Aorta (tissue), 5 donors: ENCODE measurements at places on chromosomes 12 and 14. TPM values are rescaled to one million over a fixed set of nuclear protein-coding genes. Genes with fewer than 3 reads are reported as not detected.

GRCh38 chr12:6363330-6364043, 11.9 kb downstream of the SCNN1A start:
- peak; percentile 90 for DNase-seq
- peak overlapping the region; percentile 49 for H3K4me3 ChIP-seq
- H3K4me1 ChIP-seq: no peaks in the 10 kb centered on the region

- no peak overlapping the region for H3K27ac ChIP-seq
- H3K36me3 ChIP-seq: peaks cover 9% of the 10 kb centered on the region
- no peaks in the 10 kb centered on the region for H3K27me3 ChIP-seq
- DNase-seq: no peak
These were observed 22.7 kb upstream of the PNMA1 start for GRCh38 chr14:73736842-73737241.

Gene AQP6
- total RNA-seq: not detected

Gene EML5
- total RNA-seq: 1.6 TPM

DNA sequence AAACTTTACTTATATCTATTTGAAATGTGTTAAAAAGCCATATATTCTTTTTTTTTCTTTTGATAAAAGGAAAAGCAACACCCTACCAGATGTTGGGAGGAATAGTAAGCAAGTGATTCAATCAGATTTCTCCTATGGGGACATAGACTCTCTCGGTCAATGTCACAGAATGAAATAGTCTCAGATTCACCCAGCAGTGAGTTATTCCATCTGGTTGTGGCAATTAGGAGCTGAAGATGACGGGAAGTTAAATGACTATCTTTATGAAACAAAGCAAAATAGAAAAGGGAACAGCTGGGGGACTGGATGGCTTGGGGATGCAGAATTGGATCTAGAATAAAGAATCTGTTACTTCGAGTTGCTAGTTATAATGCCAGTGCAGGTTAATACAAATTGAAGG, 857.0 kb downstream of the NRXN3 start:
- no peaks in the 10 kb centered on the region for H3K36me3 ChIP-seq
- no peak for DNase-seq
- H3K27me3 ChIP-seq: no peaks in the 10 kb centered on the region
- H3K4me3 ChIP-seq: no peak overlapping the region
- H3K4me1 ChIP-seq: no peaks in the 10 kb centered on the region

GRCh38 chr12:58443273-58443980, 476.9 kb downstream of the LRIG3 start:
- H3K4me1 ChIP-seq: no peaks in the 10 kb centered on the region
- H3K4me3 ChIP-seq: no peak overlapping the region
- no peaks in the 10 kb centered on the region for H3K27me3 ChIP-seq
- H3K27ac ChIP-seq: no peak overlapping the region
- no peak for DNase-seq
- H3K36me3 ChIP-seq: no peaks in the 10 kb centered on the region

Gene KRT80
- 0.71 TPM for total RNA-seq

GRCh38 chr12:16553457-16553856, 52.5 kb downstream of the LMO3 start:
- no peak overlapping the region for H3K27ac ChIP-seq
- no peak for DNase-seq

DNA sequence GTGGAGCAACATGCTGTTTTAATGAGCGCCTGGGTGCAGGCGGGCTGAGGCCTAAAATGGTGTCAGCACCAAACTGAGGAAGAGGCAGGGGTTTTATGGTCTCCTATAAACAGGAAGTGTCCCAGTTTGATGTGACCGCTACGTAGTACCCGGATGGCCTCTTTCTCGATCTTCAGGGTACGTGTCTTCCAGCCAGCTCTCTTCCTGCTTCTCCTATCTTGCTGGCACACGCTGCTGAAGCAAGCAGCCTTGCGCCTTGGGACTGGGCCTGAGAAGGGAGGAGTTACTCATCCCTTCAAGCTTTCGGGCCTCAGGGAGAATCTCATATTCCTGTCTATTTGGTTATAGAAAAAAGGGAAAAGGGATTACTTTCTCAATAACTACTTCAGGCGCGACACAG, 28.2 kb upstream of the RNASE1 start:
- no peak for DNase-seq
- no peaks in the 10 kb centered on the region for H3K36me3 ChIP-seq
- H3K4me3 ChIP-seq: no peak overlapping the region

DNA sequence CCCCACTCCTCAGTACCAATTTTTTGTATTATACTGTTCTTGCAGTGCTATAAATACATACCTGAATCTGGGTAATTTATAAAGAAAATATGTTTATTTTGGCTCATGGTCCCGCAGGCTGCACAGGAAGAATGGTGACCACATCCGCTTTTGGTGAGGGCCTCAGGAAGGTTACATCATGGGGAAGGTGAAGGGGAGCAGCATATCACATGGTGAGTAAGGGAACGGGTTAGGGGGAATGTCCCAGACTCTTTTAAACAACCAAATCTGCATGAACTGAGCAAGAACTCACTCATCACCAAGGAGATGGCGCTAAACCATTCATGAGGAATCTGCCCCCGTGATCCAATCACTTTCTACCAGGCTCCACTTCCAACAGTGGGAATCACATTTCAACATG, 40.0 kb downstream of the OSBPL8 start:
- no peaks in the 10 kb centered on the region for H3K27me3 ChIP-seq
- H3K27ac ChIP-seq: no peak overlapping the region
- H3K4me1 ChIP-seq: no peaks in the 10 kb centered on the region
- no peak for DNase-seq
- no peaks in the 10 kb centered on the region for H3K36me3 ChIP-seq
- H3K4me3 ChIP-seq: no peak overlapping the region

GRCh38 chr12:112555621-112556233, 137.0 kb downstream of the PTPN11 start:
- no peak for DNase-seq
- H3K27ac ChIP-seq: no peak overlapping the region
- no peak overlapping the region for H3K4me3 ChIP-seq
- H3K27me3 ChIP-seq: no peaks in the 10 kb centered on the region
- no peaks in the 10 kb centered on the region for H3K36me3 ChIP-seq

GRCh38 chr12:67671892-67672291, 23.3 kb downstream of the DYRK2 start:
- DNase-seq: no peak
- no peak overlapping the region for H3K27ac ChIP-seq
- H3K36me3 ChIP-seq: no peaks in the 10 kb centered on the region

DNA sequence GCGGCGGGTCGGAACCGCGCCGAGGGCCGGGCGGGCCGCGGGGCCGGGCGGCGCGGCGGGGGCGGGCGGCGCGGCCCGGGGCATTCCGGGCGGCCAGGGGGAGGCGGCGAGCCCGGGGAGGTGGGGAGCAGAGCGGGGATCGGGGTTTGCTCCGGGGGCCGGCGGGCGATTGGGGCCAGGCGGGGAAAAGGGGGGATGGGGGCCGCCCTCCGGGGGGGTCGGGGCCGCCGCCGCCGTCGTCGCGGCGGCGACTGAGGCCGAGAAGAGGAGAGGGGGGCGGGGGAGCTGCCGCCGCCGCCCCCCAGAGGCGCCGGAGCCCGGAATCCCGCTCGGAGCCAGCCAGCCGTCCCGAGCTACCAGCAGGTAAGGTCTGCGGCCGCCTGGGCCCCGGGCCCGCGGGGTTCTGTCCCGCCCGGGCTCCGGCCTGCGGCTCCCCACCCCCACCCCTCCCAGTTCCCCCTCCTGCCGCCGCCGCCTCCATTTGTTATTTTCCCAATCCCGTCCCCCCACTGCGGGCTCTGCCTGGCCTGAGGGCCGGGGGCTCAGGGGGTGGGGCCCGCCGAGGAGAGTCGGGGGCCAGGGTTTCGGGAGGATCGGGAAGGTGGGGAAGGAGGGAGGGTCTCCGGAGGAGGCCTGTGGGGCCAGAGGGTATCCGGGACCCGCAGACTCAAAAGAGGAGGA, 403 bp downstream of the ATN1 start:
- H3K27me3 ChIP-seq: no peaks in the 10 kb centered on the region
- peak overlapping the region; percentile 99 for H3K4me3 ChIP-seq
- no peaks in the 10 kb centered on the region for H3K36me3 ChIP-seq
- peak; percentile 53 for DNase-seq
- no peaks in the 10 kb centered on the region for H3K4me1 ChIP-seq

DNA sequence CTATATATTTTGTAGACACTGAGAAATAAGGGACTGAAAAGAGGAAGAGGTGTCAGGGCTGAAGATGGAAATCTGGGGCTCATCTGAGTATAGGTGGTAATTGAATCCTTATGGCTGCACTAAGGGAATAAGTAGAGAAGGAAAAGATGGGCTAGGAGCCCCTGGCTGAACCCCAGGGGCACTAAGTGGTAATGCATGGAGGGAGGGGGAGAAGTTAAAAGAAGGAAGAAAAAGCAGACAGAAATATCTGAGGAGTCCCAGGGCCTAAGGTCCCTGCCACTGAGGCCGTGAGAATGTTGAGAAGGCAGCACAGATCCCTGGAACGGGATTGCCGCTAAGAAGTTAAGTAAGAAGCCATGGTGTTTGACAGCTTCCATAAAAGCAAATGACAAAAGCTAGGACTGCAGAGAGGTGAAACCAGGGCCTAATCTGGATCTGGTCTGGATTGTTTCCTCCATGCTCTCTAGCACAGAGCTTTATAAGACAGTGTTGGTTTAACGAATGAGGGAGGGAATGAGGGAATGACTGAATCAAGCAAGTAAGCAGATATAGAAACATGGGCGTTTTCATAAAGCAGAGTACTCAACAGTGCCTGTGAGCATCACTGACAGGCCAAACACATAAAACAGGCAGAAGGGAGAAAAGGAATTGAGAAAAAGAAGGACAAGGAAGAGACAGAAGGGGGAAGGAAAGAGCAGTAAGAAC, 92.9 kb downstream of the HMGA2 start:
- H3K27ac ChIP-seq: no peak overlapping the region
- no peak for DNase-seq
- H3K36me3 ChIP-seq: no peaks in the 10 kb centered on the region
- H3K4me3 ChIP-seq: no peak overlapping the region
- no peaks in the 10 kb centered on the region for H3K27me3 ChIP-seq
- peaks cover 2% of the 10 kb centered on the region for H3K4me1 ChIP-seq

GRCh38 chr12:42282294-42282693, 43.6 kb downstream of the ZCRB1 start:
- no peak for DNase-seq
- H3K27ac ChIP-seq: no peak overlapping the region
- no peaks in the 10 kb centered on the region for H3K4me1 ChIP-seq

DNA sequence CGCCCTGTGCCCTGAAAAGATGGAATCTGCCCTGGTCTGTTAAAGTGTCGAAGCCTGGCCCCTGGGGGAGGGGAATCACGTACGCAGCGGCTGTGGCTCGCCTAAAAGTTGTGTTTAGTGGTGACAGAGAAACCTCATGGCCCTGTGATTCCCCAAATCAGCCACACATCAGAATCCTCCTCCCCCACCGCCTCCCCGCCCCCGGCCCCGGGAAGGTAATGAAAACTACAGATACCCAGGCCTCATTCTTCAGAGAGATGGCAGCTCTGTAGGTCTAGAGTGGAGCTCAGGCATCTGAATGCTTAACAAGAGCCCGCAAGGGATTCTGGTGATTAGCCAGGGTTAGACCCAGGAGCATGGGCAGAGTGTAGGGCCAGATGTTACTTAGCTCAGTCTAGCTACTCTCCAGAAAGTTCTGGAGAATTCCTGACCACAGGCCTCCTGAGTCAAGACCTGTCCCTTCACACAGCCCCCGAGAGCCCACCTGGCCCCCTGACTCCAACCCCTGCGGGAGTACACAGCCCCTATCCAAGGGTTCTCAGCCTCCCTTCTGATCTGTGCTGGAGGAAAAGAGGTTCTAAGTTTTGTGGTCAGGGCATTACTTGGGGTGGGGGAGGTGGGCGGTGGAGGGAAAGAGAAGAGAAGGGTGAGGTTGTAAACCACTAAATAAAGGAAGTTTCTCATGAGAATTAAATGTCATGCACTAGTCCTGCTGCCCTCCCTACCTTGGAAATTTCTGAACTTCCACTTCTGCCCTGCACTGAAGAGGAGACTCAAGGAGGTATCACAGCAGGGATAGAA, 114.8 kb downstream of the PLXNC1 start:
- H3K36me3 ChIP-seq: no peaks in the 10 kb centered on the region
- H3K4me1 ChIP-seq: no peaks in the 10 kb centered on the region
- H3K27ac ChIP-seq: peak overlapping the region; percentile 74
- peak overlapping the region; percentile 69 for H3K4me3 ChIP-seq
- no peak for DNase-seq
- H3K27me3 ChIP-seq: no peaks in the 10 kb centered on the region

DNA sequence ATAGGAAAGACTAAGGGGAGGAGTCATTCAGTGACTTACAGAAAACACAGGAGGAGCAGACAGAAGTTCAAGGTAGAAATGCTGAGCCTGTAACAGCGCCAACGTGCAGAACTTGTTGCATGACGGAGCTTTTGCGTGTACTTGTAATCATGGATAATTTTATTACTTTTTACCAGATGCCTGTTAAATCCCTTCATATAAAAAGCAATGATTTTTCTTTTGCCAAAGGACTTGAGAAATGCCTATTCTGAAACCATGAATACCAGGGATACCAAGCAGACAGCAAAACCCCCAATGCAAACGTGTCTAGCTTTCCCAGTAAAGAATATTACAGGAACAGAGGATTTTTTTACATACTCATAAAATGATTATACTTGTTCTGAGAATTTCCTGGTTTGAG, 163.6 kb upstream of the GSC start:
- no peak overlapping the region for H3K27ac ChIP-seq
- H3K27me3 ChIP-seq: no peaks in the 10 kb centered on the region
- H3K4me3 ChIP-seq: no peak overlapping the region
- no peaks in the 10 kb centered on the region for H3K4me1 ChIP-seq
- no peak for DNase-seq
- H3K36me3 ChIP-seq: no peaks in the 10 kb centered on the region

DNA sequence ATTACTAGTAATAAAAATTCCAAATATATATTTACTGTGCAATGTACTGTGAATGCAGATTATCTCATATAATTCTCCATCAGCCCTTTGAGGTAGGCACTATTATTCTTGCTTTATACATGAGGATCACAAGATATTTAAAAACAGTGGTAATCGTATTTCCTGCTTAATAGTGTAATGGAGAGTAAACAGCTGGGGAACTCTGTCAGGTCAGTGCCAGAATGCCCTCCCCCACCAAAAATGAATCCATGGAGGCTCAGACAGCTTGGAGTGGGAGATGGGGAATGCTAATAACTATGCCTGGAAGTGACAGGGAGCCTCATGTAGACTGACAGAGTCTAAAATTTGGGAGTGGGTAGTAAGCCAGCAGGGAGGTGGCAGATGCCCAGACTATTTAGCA, 153.6 kb downstream of the PAH start:
- no peak overlapping the region for H3K4me3 ChIP-seq
- no peaks in the 10 kb centered on the region for H3K27me3 ChIP-seq
- no peaks in the 10 kb centered on the region for H3K4me1 ChIP-seq
- no peak overlapping the region for H3K27ac ChIP-seq
- no peaks in the 10 kb centered on the region for H3K36me3 ChIP-seq

Gene RBP5
- total RNA-seq: 13.4 TPM

DNA sequence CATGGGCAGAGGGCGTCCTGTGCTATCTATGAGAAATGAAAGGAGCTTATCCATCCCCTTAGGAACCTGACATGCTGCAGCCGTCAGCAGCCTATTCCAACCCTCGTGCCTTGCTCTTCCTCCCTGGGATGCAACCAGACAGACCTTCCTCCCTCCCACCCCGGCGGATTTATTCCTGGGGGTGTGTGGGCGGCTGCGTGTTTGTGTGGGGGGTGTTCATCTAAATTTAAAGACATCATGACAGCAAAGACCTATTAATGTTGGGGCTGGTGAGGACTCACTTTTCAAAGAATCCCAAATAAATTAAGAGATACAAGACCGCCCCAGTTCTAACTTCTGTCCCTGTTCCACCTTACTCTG, 52.0 kb downstream of the WSCD2 start:
- no peaks in the 10 kb centered on the region for H3K4me1 ChIP-seq
- no peak overlapping the region for H3K27ac ChIP-seq
- no peaks in the 10 kb centered on the region for H3K36me3 ChIP-seq
- H3K4me3 ChIP-seq: no peak overlapping the region
- no peak for DNase-seq
